CD4-positive, alpha-beta T cell treated with Interleukin-17A for 1 hour (primary cell): ENCODE measurements at places on chromosomes 12 and 14.
A peak's percentile ranks its signal among the peaks of the same experiment; 100 is the strongest.

DNA sequence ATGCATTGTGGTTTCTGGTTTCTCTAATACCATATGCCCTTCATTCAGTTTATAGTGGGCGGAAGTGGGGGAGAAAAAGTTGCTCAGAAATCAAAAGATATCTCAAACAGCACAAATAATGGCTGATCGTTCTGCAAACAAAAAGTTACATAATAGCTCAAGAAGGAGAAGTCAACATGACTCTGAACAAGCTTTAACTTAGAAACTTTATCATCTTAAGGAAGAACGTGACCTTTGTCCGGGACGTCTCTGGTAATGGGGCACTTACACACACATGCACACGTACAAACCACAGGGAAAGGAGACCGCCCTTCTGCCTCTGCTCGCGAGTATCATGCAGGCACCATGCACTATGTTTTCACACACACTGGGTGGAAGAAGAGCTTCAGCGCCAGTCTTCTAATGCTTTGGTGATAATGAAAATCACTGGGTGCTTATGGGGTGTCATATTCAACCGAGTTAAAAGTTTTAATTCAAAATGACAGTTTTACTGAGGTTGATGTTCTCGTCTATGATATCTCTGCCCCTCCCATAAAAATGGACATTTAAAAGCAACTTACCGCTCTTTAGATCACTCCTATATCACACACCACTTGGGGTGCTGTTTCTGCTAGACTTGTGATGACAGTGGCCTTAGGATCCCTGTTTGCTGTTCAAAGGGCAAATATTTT lies 4.7 kb downstream of the FOS start:
- DNase-seq, result peak; percentile 88

GRCh38 chr14:89587136-89587420 lies 170.0 kb upstream of the FOXN3 start:
- DNase-seq, result no peak

GRCh38 chr12:124544311-124544970 lies 23.0 kb downstream of the NCOR2 start:
- DNase-seq, result no peak

- DNase-seq, result no peak
These were observed 134.6 kb downstream of the SLC25A21 start for GRCh38 chr14:37037636-37038387.

DNA sequence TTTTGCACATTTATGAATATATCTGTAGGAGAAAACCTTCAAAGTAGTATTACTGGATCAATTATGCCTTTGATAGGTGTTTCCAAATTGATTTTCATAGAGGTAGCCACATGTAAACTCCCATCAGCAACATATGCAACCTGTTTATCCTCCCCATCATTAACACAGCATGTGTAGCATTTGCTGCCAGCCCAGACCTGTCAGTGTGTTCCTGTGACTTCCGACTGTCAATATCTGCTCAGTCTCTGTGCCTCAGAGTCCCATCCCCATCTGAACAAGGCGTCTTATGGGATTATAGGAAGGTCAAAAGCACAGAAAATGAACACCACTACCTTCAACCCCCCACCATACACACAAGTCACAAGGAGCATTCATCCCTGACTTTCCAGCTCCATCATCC lies 9.5 kb upstream of the CAPRIN2 start:
- DNase-seq, result no peak

- no peak for DNase-seq
These were observed 75.6 kb downstream of the GALNT4 start for GRCh38 chr12:89448951-89449371.

GRCh38 chr12:14771651-14772137 lies 31.6 kb downstream of the WBP11 start:
- peak; percentile 74 for DNase-seq

DNA sequence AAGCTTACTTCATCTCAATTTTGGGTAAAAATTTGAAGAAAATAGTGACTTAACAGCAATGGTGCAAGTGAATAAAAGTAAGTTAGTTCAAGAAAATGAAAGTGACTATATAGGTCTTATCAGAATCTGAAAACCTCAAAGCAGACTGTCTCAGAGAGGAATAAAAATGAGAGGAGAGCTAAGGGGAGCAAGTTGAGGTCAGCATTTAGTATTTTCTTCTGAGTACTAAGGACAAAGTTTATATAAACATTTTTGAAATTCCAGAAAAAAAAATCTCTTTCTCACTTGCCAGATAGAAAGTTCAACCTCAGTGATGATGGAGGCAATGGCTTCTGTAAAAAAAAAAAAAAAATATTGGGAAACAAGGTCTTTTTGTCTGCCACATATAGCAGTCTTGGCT lies 414.1 kb downstream of the NPAS3 start:
- no peak for DNase-seq

DNA sequence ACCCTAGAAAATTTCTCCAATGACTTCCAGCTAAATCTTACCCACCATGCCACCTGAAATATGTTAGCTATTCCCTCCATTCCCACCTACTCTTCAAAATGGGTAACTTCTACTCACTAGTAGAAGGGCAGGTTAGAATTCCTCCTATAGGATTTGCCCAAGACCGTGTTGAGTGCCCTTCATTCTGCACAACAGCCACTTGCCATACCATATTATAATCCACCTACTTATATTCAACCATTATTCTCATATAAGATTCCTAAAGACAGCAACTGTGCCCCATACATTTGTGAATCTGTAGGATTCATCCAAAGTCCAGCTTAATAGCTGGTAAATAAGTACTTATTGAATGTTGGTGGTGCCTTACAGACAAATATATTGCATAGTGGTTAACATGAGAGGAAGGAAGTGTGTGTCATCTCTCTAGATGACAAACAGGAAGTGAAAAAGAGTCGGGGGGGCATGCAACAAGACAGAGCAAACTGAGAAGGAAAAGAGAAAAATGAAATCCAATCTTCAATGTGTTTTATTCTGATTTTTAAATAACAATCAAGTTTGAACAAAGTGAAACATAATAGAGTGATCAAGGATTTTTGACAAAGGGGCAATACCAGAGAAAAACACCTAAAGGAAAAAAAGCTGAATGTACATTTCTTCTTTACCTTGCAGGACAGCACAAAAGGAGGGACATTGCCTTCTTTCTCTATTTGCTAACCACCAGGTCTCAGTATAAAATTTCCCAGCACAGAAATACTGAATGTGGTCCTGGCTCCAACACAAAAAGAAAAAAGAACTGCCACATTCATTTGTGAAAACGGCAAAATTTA lies 389.3 kb upstream of the USP15 start:
- peak; percentile 42 for DNase-seq

DNA sequence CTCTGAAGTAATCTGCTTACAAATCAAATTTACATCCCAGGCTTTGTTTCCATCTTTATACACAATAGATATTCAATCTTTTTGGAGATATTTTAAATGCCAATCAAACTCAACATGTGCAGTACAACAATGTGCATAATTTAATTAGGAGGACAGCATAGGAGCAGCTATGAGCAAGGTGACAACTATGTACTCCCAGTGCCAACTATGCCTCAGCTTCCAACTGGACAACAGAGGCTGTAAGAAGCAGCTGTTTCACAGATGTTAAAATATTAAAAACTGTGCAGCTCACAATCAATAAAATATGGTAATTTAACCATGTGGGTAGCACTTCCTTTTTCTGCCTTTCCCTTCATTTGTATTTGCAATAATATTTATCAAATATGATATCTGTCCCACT lies 99.9 kb downstream of the ST8SIA1 start:
- DNase-seq, result no peak

- DNase-seq, result no peak
These were observed 1.4 kb upstream of the FOXN4 start for GRCh38 chr12:109310247-109311125.

- no peak for DNase-seq
These were observed 162.1 kb upstream of the VASH1 start for GRCh38 chr14:76599141-76599540.

DNA sequence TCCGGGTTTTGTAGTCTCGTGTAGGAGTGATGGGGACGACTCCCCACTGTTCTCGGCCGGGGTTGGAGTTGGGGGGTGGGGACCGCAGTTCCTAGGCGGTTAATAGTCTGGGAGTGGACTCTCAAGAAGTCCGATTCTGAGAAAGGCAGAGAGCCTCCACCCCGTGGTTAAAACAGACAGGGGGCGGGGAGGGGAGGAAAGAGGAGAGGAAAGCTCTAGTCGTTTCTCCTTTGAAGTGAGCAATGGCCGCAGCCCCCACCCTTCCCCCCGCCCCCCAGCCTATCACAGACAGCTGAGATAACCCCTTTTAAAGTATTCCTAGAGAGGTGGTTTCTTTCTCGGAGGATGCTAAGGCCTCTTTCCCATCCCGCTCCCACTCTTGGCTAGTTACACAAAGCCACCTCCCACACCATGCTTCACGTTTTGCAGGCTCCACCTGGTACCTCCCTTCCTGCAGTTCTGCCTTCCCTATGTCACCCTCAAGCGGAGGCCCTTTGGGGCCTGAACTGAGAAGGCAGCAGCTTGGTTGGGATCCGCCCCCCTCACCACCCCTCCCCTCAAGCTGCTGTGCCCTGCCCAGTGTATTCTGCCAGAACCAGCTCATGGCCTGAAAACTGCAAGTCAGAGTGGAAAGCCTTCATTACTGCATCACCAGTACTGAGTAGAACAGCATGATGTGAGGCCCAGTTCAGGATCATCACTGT lies 853 bp downstream of the USP5 start:
- DNase-seq, result peak; percentile 76

DNA sequence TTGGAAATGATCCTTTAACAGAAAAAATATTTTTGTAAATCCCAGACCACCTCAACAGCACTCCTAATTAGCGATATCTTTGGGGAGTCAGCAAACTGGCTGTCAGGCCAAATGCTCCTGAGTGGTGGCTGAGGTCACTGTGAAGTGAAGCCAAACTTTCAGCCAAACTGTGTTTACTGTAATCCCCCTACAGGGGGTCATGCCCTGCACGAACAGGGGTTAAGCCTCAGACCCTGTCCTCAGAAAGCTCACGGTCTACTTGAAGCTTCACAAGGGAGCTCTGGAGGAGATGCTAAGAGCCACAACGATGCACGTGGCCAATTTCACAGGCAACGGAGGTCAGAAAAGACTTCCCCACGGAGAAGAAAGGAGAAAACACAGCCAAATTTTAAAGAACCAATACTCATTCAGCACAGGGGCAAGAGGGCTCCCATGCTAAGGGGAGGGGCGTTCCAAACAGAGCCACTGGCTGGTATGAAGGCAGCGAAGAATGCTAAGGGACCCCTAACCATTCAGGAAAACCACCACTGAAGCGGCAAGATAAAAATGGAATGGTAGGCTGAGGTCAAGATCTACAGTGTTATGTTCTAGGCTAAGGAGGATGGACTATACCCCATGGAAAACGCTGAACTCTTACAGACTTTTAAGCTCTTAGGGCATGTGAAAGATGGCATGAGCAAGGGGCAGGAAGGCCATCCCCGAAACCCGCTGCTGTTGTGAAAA lies 105.4 kb downstream of the ITPR2 start:
- no peak for DNase-seq

DNA sequence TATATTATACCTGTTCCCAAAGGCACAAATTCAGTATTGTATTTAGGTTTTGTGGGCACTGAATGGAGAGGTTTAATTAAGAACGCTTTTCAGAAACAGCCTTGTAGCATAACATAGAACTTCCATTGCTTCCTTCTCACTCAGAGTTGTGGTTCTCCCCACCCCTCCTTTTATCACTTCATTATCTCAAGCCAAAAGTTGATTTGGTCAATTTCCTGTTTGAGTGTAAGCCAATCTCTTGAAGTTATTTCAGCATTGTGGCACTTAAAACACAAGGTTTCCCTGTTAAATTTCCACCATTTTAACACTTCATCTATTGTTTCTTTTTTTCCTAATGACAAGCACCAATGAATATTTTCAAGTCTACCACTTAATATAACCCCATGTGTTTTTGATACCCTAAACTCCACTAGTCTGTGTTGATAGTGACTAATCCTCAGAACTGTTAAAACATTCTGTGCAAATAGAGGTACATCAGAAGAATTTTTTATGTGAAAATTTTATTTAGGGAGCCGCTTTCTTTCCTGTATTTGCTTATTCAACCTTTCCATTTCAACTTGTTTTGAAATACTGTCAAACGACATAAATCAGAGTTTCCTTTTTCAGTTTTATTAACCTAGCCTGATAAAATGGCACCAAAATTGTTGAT lies 340.1 kb downstream of the BCAT1 start:
- DNase-seq, result no peak

- DNase-seq, result no peak
These were observed 161.3 kb downstream of the C12orf42 start for GRCh38 chr12:103334466-103334865.

DNA sequence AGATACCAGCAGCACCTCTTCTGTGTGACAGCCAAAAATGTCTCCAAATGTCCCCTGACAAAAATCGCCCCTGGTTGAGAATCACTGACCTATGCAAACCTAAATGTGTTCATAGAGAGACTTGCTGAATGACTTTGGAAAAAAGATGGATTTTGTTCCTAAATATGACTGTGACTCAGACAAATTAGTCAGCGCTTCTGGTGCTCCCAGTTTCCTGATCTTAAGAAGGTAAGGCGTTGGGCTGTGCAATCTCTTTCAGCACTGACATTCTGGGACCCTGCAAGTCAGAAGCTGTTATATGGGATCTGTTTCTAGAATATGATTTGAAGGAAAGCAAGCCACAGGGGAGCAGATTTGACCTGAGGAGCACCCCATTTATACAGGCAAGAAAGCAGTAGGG lies 90.6 kb upstream of the PWP1 start:
- DNase-seq, result no peak

DNA sequence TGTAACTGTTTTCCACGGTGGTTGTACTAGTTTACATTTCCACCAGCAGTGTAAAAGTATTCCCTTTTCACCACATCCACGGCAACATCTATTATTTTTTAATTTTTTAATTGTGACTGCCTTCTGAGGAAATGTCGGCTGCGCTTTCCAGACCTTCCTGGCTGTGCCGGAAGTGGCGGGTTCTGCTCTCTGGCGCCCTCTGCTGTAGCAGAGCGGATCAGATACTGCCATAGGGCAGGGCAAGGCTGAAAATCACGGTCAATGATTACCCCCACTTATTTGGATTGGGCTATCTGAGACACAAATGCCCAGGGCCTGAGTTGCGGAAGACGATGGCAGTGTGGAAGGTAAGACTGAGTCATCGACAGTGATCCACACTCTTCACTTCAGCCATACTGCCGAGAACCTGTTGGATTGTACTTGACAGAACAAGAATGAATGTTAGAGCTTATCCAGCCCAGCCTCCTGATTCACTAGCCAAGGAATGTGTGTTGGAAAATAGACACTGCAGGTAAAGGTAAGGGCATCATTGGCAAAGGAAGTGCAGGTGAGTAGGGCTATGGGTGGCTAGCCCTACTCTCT lies 124.2 kb downstream of the NTF3 start:
- DNase-seq, result no peak
